ENCODE measurements at places on chromosomes 5 and 9.

GRCh38 chr9:124480621-124480981, 26.6 kb downstream of the NR5A1 start:
- no peak for DNase-seq

- no peak for DNase-seq
Observed at GRCh38 chr5:144206141-144206540, 35.5 kb downstream of the KCTD16 start.

GRCh38 chr9:135016037-135016640, 71.3 kb upstream of the OLFM1 start:
- no peak for DNase-seq

GRCh38 chr5:146015001-146015400, 78.6 kb downstream of the SH3RF2 start:
- no peak for DNase-seq

GRCh38 chr5:74187757-74188156, 452.8 kb downstream of the ENC1 start:
- DNase-seq = no peak

GRCh38 chr5:127420758-127421157, 96.7 kb upstream of the PRRC1 start:
- no peak for DNase-seq

DNA sequence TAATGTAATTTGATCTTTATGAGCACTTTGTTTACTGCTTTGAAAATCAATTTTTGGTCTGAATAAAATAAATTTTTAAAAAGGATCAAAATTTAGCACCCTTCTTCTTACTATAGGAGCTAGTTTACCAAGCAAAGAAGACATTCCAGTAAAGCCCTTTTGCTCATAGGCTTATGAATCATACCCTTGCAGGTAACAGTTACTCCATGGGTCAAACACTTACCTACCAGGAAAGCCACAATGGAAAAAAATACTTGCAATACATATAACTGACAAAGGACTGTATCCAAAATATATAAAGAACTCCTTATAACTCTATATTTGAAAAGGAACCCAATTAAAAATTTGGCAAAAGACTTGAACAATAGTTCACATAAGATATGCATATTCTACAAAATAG, 66.6 kb downstream of the SHOC1 start:
- no peak for DNase-seq

GRCh38 chr5:107676702-107677101, 6.0 kb upstream of the EFNA5 start:
- DNase-seq = no peak

DNA sequence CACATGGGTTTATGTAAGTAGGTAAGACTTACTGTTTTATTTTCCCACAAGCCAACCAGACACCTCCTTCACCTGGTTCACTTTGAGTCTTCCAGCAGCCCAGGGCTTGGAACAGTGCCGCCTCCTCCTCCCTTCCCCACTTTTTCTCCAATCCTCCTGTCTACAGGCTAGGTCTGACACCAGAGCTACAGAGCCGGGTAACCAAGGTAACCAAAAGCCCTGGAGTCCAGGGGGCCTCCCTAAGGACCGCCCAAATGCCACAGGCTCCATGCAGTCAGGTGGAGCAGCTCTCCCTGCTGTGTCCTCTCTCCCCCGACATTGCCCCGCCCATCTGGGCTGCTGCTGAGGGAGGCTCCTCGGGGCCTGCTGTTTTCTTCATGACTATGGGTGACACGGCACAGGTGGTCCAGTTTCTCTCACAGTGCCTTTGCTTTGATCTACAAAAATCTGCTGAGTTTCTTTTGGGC, 138.0 kb upstream of the EFNA5 start:
- peak; percentile 16 for DNase-seq

- DNase-seq = no peak
Observed at GRCh38 chr9:3980212-3980611, 319.7 kb downstream of the GLIS3 start.

GRCh38 chr5:115589043-115589442, 13.2 kb downstream of the TICAM2 start:
- DNase-seq = no peak

GRCh38 chr9:107020040-107020530, 157.1 kb downstream of the ZNF462 start:
- no peak for DNase-seq

GRCh38 chr9:135255841-135256580, 168.5 kb downstream of the OLFM1 start:
- DNase-seq = no peak

DNA sequence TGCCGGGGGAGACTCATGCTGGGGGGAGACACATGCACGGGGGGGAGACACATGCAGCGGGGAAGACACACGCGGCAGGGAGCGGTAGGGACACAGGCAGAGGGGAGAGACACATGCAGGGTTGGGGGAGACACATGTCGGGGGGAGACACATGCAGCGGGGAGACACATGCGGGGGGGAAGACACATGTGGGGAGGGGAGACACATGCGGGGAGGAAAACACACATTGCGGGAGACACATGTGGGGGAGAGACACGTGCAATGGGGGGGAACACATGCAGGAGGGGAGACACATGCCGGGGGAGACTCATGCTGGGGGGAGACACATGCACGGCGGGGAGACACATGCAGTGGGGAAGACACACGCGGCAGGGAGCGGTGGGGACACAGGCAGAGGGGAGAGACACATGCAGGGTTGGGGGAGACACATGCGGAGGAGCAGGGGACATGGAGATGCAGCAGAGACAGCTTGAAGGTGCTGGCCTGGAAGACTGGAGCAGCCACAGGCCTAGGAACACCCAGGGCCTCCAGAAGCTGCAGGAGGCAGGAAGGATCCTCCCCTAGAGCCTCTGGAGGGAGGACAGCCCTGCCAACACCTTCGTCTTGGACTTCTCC, 20.3 kb upstream of the OLFM1 start:
- no peak for DNase-seq

- no peak for DNase-seq
Observed at GRCh38 chr9:12162181-12162815, 530.9 kb upstream of the TYRP1 start.

- DNase-seq = no peak
Observed at GRCh38 chr9:123454361-123454760, 98.4 kb downstream of the CRB2 start.

- DNase-seq = no peak
Observed at GRCh38 chr5:73497497-73498056, 665 bp upstream of the BTF3 start.

- no peak for DNase-seq
Observed at GRCh38 chr9:36284226-36284625, 26.0 kb upstream of the GNE start.

GRCh38 chr5:3639175-3639574, 43.5 kb downstream of the IRX1 start:
- DNase-seq = no peak

GRCh38 chr9:110623462-110624025, 44.0 kb upstream of the SVEP1 start:
- peak; percentile 9 for DNase-seq

DNA sequence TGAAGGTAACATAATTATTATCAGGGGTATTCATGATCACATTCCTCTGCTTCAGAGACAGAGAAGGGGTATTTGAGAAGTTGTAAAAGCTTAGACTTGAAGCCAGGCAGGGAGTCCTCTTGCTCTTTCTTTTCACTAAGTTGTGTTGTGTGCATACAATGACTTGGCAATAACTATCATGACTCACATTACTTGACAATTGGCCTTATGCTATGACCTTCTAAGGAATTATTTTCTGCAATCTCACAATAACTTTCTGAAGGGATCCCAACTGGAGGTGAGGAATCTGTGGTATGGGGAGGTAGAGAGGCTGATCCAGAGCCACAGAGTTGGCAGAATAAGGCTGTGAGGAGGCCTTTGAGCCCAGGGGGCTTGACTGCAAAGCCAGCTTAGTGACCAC, 622.3 kb downstream of the MTRR start:
- no peak for DNase-seq

GRCh38 chr5:43638107-43638506, 35.1 kb downstream of the NNT start:
- DNase-seq = no peak

DNA sequence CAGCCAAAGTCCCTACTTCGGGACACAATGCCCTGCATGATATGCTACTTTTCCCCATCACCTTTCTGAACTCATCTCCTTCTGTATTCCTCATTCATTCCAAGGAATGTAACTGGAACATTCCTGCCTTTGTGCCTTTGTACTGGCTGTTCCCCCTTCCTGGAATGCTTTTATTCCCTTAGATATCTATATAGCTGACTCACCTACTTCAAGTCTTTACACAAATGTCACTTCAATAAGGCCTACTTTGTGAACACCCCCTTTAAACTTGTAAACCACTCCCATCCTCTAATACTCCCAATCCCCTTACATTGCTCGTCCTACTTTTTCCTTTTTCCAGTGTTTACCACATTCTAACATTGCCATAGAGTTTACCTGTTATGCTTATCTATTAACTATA, 2.4 kb downstream of the NOL6 start:
- DNase-seq = no peak

- no peak for DNase-seq
Observed at GRCh38 chr5:76401801-76402250, 1.3 kb upstream of the IQGAP2 start.

Data from NCI-H187 (cell line).